ENCODE measurements at places on chromosomes 3 and 15. TPM values are rescaled to one million over a fixed set of nuclear protein-coding genes. Genes with fewer than 3 reads are reported as not detected.

Gene PLA2G4E
- polyA plus RNA-seq, result not detected

DNA sequence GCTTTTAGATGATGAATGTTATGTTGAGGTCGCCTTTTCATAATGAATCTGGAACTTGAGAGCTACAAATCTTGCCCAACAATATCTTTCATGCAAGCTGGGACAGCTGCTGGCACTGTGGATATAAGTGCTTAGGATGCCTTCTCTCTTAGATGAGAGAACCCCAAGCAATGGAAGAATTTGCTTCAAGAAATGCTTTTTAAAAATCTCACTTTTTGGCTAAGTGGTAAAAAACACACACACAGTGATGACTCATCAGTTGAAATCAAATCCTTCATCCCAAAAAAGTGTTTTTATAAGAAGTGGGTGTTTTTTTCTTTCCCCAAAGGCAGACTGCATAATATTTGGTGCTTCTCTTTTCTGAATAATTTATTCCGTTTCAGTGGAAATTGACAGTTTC lies 38.4 kb upstream of the GALNT15 start:
- DNase-seq, result no peak

DNA sequence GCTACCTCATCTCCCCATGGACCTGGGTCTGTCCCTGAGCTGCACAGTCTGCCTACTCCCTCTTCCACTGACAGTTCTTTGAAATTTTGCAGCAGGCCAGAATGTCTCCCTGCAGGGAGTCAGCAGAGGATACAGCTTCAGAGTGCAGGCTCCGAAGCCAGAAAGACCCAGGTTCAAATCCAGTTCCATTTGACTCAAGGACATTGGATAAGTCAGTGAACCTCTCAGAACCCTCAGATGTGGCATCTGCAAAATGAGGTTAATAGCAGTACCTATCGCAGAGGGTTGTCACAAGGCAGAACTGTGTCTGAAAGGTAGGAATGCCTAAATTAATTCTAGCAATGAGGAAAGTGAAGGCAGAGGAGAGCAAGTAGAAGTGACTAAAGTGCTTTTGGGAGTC lies 244.4 kb upstream of the TRIM42 start:
- DNase-seq, result no peak

GRCh38 chr3:118714800-118715199 lies 319.8 kb downstream of the IGSF11 start:
- no peak for DNase-seq

- DNase-seq, result no peak
Observed at GRCh38 chr3:56413911-56414310, 54.4 kb downstream of the ERC2 start.

Gene CBLB
- polyA plus RNA-seq, result 19.3 TPM

GRCh38 chr3:64684715-64685261 lies 3.0 kb downstream of the ADAMTS9 start:
- DNase-seq, result no peak

- no peak for DNase-seq
Observed at GRCh38 chr3:113261063-113261625, 49.8 kb downstream of the BOC start.

DNA sequence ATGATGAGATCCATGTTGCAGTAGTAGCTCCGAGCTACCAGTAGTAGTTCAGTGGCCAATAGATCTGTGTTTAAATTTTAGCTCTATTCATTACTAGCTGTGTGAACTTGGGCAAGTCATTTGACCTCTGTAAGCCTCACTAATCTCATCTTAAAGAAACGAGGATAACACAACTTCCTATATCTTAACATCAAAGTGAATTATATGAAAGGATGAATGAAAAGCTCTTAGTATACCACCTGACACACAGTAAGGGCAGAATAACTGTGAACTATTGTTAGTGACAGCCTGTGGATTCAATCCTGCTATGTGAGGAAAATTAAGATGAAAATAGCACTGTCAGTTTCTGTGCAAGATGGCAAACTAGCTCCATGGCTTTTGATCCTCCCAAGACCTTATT lies 114.5 kb upstream of the PHLDB2 start:
- no peak for DNase-seq

DNA sequence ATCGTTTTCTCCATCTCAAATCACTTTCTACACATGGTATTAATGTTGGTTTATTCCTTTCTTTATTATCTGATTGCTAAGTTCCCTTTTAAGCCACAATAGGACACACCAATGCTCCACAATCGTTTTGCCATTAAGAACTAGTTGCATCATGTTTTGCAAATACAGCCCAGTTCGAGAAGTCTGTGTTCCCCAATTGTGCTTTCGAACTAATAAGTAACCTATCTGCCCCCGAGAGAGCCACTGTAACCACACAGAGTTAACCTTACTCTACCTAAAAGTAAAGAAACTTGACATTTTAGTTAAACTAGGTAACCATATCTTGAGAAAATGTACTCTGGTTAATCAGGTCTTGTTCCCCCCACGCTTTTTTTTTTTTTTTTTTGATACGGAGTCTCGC lies 39.1 kb downstream of the MAGI1 start:
- DNase-seq, result no peak

Gene GASK1A
- 0.38 TPM for polyA plus RNA-seq

Gene SCG3
- not detected for polyA plus RNA-seq

GRCh38 chr3:9749645-9750555 lies at the start of gene OGG1:
TSS of gene OGG1 (plus strand) at chr3:9749952. CDS start at chr3:9750287, 335 bp downstream.
- peak; percentile 92 for DNase-seq

- no peak for DNase-seq
Observed at GRCh38 chr3:29868543-29869101, 587.8 kb downstream of the RBMS3 start.

GRCh38 chr15:48340111-48340510 lies 8.9 kb downstream of the DUT start:
- DNase-seq, result no peak

GRCh38 chr3:76505202-76505845 lies 534.6 kb upstream of the ROBO2 start:
- no peak for DNase-seq

DNA sequence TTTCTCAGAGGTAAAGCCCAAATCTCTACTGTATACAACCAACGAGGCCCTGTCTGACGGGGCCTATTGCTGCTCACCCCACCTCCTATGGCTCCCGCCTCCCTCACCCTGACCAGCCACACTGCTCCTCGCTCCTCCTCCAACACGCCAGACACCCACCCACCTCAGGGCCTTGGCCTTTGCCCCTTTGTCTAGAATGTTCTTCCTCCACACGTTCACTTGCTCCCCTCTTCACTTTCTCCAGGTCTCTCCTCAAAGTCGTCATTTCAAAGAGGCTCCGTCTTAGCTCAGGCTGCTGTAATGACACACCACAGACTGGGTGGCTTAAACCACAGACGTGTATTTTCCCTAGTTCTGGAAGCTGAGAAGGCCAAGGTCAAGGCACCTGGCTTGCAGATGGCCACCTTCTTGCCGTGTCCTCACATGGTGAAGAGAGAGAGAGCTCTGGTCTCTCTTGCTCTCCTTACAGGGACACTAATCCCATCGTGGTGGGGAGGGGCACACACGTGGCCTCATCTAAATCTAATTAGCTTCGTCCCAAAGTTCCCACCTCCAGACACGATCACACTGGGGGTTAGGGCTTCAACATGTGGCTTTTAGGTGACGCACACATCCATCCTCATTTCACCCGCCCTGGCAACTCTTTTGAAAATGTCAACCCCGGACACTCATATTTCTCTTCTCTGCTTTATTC lies 98.2 kb downstream of the TLE3 start:
- DNase-seq, result no peak

- no peak for DNase-seq
Observed at GRCh38 chr3:110530902-110531301, 540.7 kb upstream of the NECTIN3 start.

DNA sequence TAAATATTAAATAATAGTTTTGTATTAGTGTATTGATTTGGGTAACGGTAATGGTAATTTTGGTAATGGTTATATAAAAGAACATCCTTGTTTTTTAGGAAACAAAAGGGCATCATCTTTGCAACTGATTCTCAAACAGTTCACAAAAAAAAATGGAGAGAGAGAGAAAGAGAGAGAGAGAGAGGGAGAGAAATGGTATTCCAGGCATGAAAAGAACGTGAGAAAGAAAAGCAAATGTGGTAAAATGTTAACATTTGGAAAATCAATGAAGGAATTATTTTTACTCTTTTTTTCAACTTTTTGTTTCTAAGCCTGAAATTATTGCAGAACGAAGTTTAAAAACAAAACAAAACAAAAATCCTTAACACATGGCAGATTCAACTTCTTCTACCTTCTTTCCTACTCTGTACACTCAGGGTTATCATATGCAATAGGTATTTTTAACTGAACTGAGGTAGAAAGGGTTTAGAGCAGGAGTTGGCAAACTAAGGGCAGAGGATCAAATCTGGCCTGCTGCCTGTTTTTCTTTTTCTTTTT lies 2.2 kb upstream of the GLB1 start:
- no peak for DNase-seq

GRCh38 chr3:56196700-56197099 lies 271.6 kb downstream of the ERC2 start:
- no peak for DNase-seq

Gene A4GNT
- polyA plus RNA-seq, result not detected

- no peak for DNase-seq
Observed at GRCh38 chr15:27458345-27459084, 487.5 kb downstream of the GABRG3 start.

GRCh38 chr3:30810625-30811024 lies 83.8 kb downstream of the GADL1 start:
- no peak for DNase-seq

DNA sequence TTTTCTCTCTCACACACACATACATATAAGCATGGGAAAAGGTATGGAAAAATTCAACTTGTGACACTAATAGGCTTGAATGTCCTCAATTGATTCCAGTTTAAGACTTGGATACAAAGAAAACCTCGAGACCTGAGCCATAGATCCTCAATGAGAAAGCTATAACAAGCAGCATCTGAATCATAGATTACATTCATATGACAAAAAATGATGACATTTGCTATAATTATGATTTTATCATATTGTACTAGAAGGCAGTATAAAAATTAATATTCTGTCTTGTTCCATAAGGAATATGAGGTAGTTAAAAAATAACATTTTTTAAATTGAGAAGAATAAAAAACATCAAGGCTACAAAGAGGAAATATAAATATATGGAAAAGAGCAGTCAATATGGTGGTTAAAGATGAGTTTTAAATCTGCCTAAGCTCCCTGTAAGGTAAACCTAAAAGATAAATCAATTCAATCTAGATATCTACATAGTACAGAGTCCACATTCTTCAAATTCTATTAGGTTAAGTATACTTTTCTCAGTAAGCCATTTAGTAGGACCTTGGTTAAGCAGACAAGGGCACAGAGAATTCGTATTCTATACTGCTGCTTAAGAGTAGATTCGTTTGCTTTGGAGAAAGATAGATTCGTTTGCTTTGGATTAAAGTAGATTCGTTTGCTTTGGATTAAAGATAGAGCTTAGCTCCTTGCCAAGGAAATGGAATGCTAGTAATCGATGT lies 175.7 kb downstream of the STAG1 start:
- no peak for DNase-seq

- DNase-seq, result no peak
Observed at GRCh38 chr3:163644172-163644571, 1434.1 kb downstream of the SI start.

Gene SLC24A5
- not detected for polyA plus RNA-seq

Gene GPR15
- polyA plus RNA-seq, result not detected

Gene GOLGA6B
- not detected for polyA plus RNA-seq

DNA sequence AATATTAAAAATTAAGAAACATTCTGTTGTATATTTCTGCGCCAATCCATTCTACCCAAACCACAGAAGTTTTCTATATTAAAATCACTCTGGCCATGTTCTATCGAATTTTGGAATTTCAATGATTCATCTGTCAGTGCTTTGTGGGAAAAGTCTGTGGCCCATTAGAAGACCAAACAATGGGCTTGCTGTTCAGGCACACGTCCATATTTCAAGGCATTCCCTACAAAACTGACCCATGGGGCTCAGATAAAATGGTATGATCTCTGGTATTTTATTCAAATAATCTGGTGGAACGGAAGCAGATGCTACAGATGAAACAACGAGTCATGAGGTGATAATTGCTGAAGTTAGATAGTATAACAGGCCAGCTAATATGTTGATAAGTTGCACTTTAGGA lies 12.4 kb downstream of the NPHP3 start:
- DNase-seq, result no peak

DNA sequence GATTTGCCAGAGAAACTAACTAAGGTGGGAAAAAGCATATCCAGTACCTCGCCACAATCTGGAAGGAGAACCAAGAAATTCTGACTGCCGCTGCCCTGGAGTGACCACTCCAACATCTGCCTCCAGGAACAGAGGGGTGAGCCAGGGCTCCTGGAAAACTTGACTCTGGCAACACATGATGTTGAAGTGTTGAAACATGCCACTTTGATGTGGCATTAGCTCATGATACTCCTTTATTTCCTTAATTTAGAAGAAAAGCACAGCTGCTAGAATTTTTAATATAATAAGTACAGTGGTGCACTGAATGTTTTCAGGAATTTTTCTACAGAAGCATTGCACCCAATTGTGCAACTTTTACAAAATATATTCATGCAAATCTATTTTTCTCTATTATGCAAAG lies 109.9 kb upstream of the BCL6 start:
- DNase-seq, result no peak

DNA sequence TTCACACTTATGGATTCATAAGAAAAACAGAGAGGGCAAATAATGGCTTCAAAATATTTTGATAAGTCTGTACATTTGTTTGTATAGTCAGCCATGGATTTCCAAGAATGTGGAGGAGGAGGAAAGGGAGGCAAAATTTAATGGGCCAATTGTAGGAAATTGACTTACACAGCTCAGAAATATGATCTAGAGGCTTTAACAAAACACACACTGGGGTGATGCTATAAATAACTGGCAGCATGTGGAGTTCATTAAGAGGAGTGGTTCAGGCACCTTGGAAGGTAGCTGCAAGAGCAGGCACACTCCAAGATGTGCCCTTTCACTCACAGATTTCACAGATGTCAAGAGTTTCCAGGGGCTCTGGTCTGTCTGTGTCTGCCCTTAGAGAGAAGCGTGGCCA lies 193.4 kb upstream of the RASGRP1 start:
- DNase-seq, result peak; percentile 71

- DNase-seq, result no peak
Observed at GRCh38 chr3:102259663-102260062, 175.2 kb upstream of the ZPLD1 start.

DNA sequence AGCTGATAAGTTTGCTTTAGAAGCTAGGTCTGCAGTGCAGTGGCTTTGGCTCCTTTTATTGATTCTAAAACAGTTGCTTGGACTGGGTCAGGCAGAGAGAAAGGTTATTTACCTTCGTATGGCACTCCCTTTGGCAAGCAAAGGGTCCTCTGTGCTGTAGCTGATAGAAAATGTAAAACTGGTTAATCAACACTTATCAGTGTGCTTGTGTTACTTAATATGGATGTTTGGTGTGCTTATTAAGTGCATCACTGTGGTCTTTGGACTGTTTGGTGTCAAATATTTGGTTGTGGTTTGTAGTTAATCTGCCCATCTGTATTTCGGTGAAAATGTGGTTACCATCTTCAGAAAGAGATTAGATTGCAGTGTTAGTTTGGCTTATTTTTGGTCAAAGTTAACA lies 16.0 kb downstream of the UBE2E2 start:
- no peak for DNase-seq

DNA sequence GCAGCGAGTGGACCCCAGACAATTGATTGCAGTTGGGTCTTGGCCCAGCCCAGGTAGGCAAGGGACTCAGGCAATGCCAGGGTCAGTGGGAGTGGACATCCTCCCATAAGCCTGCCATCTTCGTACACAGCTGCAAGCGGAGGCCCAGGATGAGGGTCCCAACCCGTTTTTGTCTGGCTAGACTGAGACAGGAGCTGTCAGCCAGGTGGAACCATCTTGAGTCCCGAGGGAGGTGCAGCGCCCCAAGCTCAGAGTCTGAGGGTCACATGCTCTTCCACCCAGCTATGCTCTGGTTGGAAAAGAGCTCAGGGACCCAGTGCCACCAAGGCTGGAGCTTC lies 22.6 kb upstream of the IP6K2 start:
- DNase-seq, result no peak

Gene STAB1
- 0.01 TPM for polyA plus RNA-seq
